ENCODE measurements at places on chromosomes 5 and 9.

- no peak for DNase-seq
These were observed 13.0 kb downstream of the F2RL2 start for GRCh38 chr5:76610196-76610595.

DNA sequence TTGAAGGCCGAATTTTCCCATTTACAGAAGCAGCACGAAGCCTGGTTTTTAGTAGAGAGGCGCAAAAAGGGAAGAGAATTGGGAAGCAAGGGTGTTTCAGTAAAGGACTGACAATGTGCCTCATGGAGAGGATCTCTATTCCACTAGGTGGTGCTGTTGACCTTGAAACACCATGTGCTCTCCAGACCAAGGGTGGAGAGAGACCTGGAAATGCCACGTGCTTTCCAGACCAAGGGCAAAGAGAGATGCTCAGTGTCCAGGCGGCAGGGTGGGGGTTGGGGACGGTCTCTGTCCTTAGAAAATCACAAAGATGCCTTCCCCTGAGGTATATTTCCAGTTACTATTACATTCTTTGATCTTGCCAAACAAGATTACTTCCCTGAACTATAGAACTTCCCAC lies 425.3 kb downstream of the CSNK1G3 start:
- peak; percentile 57 for DNase-seq

GRCh38 chr9:76677481-76678055 lies 86.7 kb upstream of the PCA3 start:
- no peak for DNase-seq

DNA sequence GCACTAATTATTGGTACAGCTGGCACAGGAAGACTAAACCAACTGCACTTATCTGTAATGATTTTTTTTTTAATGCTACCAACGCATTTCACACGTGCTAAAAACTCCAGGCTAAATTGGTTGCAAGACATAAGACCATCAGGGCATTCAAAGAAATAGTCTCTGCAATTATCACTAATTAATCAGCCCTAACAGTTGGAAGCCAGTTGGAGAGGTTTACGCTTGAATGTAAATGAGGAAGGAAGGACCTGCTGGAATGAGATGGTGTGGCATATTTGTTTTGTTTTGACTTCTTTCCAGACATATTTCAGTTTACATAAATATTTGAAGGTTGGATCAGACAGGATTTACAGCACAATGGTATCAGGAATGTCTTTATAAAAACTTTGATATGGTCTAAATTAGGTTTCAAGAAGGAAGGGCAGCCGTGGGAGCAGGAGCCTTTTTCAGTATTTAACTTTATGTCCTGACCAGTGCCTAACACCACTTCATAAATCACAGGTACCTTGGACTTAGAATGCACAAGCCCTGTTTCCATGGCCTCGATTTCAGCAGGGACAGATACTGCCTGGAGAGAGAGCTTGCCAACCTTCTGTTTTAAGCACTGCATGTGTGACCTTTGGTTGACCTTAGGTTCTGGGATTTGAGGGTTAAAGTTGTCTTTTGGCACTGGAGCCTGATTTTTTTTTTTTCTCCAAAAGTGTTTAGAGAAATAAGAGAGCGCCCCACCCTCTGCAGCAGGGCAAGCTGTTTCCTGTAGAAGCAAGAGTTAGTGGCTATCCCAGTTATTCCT lies 199.8 kb upstream of the MAP3K1 start:
- DNase-seq, result no peak

GRCh38 chr9:104144336-104144735 lies 50.2 kb downstream of the SMC2 start:
- no peak for DNase-seq

- no peak for DNase-seq
These were observed 9.1 kb upstream of the IRF1 start for GRCh38 chr5:132499440-132500243.

DNA sequence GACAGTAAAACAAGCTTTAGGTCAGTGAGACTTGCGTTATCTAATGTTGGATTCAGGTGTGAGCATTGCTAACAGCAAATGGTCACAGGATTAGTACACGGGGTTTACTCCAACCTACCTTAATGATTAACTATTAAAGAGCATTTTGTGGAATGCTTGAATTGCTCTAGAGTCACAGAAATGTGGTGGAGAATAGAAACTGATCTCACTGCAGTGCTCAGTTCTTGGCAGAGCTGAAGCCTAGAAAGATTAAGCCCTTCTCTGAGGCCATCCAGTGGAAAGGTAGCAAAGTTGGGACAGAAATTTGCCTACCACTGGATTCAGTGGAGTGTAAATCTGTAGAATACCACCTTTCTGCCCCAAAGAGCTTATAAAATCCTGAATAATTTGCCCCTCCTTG lies 60.9 kb downstream of the ICE1 start:
- no peak for DNase-seq

DNA sequence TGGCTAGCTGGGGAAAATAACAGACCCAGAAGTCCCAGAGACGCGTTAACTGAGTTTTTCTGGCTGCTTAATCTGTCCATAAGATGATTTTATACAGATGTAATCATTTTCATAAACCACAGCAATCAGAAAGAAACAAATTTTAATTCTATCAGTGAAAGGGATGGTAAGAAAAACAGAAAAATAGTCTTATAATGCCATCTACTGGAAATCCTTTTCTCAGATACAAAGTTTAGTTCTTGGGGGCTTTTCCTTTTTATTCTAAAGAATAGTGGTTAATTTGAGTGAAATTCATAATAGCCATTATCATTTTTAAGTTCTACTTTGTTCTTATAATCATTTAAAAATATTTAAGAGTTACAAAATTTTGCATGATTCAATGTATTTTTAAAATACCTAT lies 44.4 kb downstream of the DROSHA start:
- DNase-seq, result no peak

DNA sequence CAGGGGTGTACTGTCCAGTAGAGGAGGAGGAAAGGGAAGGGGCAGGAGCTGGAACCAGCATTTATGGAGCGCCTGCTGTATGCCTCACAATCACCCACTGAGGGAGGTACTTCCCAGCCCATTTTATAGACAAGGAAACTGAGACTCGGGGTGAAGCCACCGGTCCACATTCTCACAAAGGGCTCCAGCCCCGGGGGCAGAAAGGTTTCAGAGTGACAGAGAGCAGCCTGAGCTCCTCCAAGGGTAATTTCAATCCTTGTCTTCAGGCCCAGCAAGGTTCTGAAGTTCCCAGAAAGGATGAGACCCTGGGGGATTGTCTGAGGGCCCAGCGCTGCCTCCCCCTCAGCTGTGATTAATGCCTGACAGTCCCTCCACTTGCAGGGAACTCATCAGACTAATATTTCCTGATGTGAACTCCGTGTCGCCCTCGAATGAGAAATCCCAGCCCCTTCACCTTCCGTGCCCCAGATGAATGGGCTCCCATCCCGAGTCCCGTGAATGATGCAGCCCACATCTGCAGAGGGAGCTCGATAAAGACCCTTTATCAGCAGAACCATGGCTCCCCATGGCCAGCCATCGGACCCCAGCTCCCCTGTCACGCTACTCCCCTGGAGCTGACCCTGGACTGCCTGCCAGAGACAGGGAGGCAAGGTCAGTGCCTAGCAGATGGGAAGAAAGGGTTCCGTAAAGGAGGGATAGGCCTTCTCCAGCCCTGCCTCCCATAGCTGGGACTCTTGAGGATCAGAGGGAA lies 32.1 kb upstream of the MVB12B start:
- no peak for DNase-seq

- no peak for DNase-seq
These were observed 9.0 kb upstream of the CCDC125 start for GRCh38 chr5:69341520-69342161.

DNA sequence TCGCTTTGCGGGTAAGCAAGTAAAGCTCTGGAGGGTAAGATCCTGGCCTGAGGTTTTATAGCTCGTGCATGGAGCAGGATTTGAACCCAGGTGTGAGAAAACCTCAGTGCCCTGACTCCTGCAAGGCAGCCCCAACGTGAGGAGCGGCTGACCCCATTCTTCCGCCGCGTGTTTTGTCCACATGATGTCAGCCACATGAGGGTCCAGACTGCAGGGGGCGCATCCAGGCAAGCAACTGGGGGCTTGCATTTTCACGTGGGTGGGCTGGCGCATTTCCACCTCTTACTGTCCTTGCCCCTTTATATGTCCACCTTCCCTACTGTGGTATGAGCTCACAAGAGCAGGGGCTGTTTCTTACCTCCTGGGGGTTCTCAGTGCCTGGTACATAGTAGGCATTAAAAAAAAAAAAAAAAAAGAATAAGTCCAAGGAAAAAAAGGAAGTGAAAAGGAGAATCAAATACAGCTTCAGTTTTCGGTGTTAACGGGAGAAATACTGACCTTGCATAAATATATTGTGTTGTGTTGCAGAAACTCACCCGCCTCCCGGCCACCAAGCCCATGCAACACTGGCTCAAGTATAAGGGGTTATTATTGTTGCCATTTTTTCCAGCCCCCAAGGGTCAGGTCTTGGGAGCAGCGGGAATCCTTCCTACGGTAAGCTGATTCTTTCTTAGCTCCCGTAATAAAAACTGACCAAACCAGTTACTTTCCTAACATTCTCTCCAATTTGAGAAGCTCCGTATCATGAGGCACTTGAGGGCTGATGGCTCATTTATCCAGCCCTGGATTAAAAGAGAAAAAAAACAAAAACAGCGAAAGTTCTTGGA lies 15.0 kb downstream of the TLX3 start:
- DNase-seq, result peak; percentile 65

DNA sequence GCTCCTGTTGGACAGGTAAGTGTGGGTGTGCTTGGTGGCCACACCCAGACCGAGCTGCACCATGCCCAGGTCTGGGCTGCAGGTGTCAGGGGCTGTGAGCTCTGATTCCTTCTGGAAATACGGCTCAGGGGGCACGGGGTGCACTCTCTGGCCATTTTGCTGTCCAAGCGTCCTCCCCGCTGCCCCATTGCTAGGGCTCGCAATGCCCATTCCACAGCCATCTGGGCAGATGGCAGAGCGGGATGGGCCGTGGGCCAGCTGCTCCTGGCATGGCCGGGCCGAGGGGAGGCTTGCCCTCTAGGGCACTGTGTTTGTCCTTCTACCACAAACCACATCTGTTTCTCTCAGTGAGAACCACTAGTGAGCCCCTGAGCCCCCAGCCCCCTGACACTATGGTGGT lies 67.9 kb upstream of the RXRA start:
- no peak for DNase-seq

DNA sequence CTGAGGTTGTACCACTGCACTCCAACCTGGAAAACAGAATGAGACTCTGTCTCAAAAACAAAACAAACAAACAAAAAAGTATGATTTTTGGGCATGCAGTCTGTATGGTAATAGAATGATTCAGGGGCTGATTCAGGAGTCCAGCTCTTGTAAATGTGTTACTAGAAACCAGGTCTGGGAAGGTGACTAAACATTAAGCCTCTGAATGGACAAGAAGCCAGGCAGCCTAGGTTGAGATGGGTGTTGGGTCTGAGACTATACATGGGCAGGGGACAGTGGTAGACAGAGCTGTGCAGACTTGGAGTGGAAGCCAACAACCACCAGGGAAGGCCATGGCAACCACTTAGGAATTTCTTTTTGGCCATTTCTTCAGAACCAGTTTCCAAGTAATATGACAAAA lies 64.9 kb upstream of the TLE1 start:
- DNase-seq, result no peak

- DNase-seq, result no peak
These were observed 72.1 kb upstream of the GALNT10 start for GRCh38 chr5:154118385-154118784.

DNA sequence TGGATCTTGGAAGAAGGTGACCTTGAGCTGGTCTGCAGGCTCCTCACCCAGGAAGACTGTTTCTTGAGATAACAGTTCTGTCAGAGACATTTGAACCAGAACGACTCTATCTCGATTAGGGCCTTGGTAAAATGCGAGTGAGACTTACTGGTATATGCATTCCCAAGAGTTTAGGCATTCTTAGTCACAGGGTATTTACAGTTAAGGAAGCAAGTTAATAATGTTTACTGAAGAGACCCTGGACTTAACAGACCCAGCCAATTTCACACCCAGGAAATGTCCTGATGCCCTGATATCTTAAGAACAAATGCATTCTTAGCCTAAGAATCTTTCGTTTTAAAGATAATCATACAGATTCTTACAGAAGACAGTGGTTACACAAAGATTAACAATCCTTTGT lies 1867.2 kb upstream of the C9orf72 start:
- DNase-seq, result no peak

GRCh38 chr5:17146280-17146841 lies 71.1 kb upstream of the BASP1 start:
- DNase-seq, result no peak

DNA sequence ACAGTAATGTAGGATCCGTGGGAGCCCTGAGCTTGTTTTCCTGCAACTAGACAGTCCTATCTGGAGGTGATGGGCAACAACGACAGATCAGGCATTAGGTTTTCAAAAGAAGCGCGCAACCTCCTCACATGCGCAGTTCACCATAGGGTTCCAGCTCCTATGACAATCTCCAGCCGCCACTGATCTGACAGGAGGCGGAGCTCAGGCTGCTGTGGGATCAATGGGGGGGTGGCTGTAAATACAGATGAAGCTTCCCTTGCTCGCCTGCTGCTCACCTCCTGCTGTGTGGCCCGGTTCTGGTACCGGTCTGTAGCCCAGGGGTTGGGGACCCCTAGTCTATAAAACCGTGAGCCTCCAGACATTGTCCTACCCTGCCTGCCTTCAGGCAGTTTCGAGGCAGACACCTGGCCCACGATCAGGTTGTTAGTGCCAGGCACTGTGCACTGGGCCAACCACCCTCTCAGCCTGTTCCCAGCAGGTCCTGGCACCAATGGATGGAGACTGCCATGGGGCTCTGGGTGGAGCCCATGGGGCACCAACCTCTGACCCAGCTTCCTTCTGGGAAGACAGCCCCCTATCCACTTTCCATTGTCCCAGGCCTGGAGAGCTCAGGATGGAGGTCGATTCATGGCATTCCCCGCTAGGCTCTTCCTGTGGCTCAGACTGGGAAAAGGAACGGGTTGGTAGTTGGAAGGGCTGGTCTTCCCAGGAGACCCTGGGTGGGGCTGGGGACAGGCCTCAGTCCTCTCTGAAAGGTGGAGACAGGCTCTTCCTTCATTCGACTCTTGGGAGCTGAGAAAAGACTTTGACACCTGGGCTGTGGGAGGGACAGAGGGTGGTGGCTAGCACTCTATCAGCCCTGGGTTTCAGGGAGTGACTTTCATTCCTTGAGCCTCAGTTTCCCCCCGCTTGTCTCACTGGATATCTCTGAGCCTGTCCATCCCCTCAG lies 1.7 kb downstream of the ENDOG start:
- no peak for DNase-seq

- no peak for DNase-seq
These were observed 109.2 kb downstream of the BASP1 start for GRCh38 chr5:17326600-17327037.

GRCh38 chr5:78007233-78007632 lies 231.1 kb upstream of the TBCA start:
- no peak for DNase-seq

- no peak for DNase-seq
These were observed 177.5 kb downstream of the EBF1 start for GRCh38 chr5:158922263-158922592.

DNA sequence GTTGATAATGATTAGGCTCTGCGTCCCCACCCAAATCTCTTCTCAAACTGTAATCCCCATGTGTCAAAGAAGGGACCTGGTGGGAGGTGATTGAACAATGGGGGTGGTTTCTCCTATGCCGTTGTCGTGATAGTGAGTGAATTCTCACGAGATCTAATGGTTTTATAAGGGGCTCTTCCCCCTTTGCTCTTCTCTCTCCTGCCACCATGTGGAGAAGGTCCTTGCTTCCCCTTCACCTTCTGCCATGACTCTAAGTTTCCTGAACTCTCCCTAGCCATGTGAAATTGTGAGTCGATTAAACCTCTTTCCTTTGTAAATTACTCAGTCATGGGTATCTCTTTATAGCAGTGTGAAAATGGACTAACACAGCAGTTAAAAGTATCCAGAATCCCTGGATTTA lies 715.2 kb upstream of the DMAC1 start:
- no peak for DNase-seq

All from suppressor macrophage (primary cell).